H1 (cell line): ENCODE measurements at places on chromosomes 6 and 20. TPM values are rescaled to one million over a fixed set of nuclear protein-coding genes. Genes with fewer than 3 reads are reported as not detected.

Gene TNXB
- 4.8 and 5.5 TPM in 2 replicates for total RNA-seq

Gene SLC32A1
- 0.15 and 0.33 TPM in 2 replicates for total RNA-seq

Gene BIRC7
- 0.41 TPM in 1 of 2 replicates, not detected in the other for total RNA-seq

Gene MYCT1
- 2.9 and 3.3 TPM in 2 replicates for total RNA-seq

Gene NOX3
- not detected in 2 replicates for total RNA-seq

Gene IRF4
- 2.1 and 4.2 TPM in 2 replicates for total RNA-seq

Gene EFCAB8
- 0.20 TPM in 1 of 2 replicates, not detected in the other for total RNA-seq

Gene WTAP
- total RNA-seq, result 112 and 120 TPM in 2 replicates

Gene OPRL1
- total RNA-seq, result 0.52 and 0.63 TPM in 2 replicates

Gene SLC22A16
- not detected in 2 replicates for total RNA-seq

Gene EPB41L1
- total RNA-seq, result 36.0 and 42.0 TPM in 2 replicates

Gene CEP85L
- total RNA-seq, result 25.7 and 27.6 TPM in 2 replicates

Gene TP53INP2
- 4.5 and 4.8 TPM in 2 replicates for total RNA-seq

Gene OOEP
- 0.41 TPM in 1 of 2 replicates, not detected in the other for total RNA-seq

Gene SPEF1
- total RNA-seq, result 0.65 and 0.71 TPM in 2 replicates

Gene NKX2-4
- 0.19 and 0.37 TPM in 2 replicates for total RNA-seq

Gene HLA-DQB1
- 1.2 and 1.4 TPM in 2 replicates for total RNA-seq

Gene SEMG1
- 4.5 and 5.8 TPM in 2 replicates for total RNA-seq

Gene ULBP2
- total RNA-seq, result not detected in 2 replicates

Gene CFAP206
- total RNA-seq, result not detected in 2 replicates

Gene L3MBTL1
- 13.6 and 17.0 TPM in 2 replicates for total RNA-seq

Gene VSX1
- not detected in 2 replicates for total RNA-seq

Gene TBXT
- 0.24 and 0.25 TPM in 2 replicates for total RNA-seq

Gene CCN2
- 105 and 107 TPM in 2 replicates for total RNA-seq

Gene DIDO1
- total RNA-seq, result 82.8 and 83.2 TPM in 2 replicates

Gene LY6G6C
- 0.33 TPM in 1 of 2 replicates, not detected in the other for total RNA-seq

Gene HUS1B
- total RNA-seq, result 0.48 and 0.75 TPM in 2 replicates

Gene RIPPLY2
- 0.74 and 1.9 TPM in 2 replicates for total RNA-seq

Gene SALL4
- 231 and 235 TPM in 2 replicates for total RNA-seq

Gene NT5E
- total RNA-seq, result 1.1 and 1.5 TPM in 2 replicates

Gene SMLR1
- not detected in 2 replicates for total RNA-seq

Gene PHF10
- 50.0 and 51.1 TPM in 2 replicates for total RNA-seq

Gene PRDM1
- total RNA-seq, result 0.74 and 1.1 TPM in 2 replicates

Gene WFDC2
- 77.9 and 86.0 TPM in 2 replicates for total RNA-seq

Gene BMP7
- total RNA-seq, result 7.2 and 9.2 TPM in 2 replicates
